ENCODE measurements at places on chromosomes 3 and 15.

DNA sequence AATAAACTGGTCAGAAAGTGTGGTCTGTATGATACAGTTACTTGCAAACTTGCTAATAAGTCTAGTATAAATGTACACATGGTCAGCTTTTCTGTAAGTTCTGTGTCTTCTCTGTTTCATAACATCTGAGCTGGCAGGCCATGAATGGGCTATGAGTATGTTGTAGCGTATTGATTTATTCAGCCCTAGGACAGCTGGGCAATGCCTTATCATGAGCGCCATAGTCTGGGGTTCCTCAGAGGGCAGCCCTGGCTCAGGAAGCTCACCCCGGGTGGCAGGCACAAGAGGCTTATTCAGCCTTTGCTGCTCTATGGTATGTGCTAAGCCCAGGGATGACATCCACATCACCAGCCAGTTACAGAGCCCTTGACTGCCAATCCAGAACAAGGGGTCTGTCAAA is 50.7 kb upstream of the CCR2 start:
- no peak for DNase-seq

GRCh38 chr15:39426552-39427532 is 154.0 kb upstream of the THBS1 start:
- DNase-seq: no peak

GRCh38 chr15:101497484-101498034 is 8.1 kb upstream of the PCSK6 start:
- peak; percentile 9 for DNase-seq

GRCh38 chr3:58495101-58495500 is 3.2 kb downstream of the KCTD6 start:
- DNase-seq: no peak

GRCh38 chr3:177361081-177361938 is 164.0 kb upstream of the TBL1XR1 start:
- no peak for DNase-seq

DNA sequence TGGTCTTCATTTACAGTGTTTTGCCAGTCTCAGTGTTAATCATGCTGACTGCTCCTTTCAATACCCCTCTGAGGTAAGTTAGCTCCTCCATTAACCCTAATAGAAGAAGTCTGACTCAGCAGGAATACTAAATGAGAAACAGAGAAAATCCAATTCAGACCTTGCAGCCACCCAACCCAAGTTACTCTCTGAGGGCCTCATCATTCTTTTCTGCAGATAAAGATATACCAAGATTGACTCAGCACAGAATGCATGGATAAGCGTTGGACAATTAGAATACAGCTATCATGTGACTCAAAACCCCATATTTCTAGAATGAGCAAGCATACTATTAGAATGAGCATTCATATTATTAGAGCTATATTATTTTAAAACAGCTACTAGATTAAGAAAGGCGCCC is 389.1 kb upstream of the SGO1 start:
- DNase-seq: no peak

DNA sequence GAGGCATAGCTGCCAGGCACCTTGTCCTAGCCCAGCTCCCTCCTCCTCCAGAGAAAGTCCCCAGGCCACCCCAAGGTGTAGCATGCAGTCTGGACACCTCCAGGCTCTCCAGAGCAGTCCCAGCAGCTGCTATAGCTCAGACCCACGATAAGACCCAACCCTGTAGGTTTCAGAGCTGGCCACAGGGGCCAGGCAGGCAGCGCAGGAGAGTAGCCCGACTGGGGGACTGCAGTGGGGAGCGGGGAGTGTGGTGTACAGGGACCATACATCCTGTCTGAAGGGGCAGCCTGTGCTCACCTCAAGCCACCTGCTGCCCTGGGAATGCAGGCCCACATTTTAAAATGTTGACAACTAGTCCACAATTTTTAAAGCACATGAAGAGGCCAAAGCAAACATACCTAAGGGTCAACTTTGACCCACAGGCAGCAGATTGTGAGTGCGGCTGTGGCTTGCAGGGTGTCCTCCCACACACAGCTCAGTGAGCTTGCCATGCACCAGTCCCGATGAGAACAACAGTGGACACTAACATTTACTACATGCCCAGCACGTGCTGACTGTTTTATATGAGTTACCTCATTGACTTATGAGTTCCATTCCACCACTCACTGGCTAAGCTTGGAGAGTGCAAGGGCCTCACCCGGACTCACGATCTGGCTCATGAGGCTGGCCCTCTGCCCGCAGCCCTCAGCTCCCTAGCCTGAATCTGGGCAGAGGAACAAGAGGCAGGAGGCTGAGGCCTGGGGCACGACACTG is 81.4 kb downstream of the DNAJB8 start:
- DNase-seq: peak; percentile 22

DNA sequence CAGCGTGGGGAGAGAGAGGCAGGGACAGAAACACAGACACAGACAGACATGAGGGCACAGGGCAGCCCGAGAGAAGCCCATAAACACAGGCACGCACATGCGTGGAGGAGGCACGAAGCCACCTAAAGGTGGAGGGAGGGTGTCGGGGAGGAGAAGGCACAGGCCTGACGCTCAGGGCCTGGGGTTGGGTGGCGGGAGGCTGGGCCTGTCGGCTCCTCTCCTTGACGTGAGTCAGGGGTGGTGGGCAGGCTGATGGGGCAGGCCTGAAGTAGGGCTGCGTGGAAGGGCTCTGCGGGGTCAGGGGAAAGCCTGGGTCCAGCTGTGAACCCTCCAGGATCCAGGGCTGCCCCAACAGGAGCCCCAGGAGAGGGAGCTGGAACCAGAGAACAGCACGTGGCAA is 74.2 kb downstream of the EPHB3 start:
- DNase-seq: no peak

DNA sequence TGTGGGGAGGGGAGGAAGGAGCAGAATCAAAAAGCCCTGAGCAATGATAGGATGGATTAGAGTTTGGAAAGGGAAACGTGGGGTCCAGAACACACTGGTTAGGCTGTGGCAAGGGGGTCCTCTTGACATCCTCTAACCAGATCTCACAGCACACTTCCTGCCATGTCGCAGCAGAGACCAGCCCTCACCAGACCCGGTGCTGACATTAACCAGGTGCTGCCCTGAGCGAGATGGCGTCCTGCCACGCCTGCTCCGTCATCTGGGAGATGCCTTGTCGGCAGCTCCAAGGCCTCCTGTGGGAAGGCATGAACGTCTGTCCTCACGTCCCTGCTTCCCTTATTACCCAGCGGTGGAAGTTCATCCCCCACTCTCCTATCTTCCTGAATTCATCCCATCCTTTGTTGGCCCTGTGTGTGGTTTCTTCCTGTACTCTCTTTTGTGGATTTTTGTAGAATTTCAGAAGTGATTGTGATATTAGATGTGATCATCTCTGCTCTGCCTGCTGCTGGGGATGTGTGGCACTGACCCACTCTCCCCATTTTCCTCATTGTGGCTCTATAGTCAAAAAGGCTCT is 29.4 kb upstream of the MYZAP start:
- no peak for DNase-seq

DNA sequence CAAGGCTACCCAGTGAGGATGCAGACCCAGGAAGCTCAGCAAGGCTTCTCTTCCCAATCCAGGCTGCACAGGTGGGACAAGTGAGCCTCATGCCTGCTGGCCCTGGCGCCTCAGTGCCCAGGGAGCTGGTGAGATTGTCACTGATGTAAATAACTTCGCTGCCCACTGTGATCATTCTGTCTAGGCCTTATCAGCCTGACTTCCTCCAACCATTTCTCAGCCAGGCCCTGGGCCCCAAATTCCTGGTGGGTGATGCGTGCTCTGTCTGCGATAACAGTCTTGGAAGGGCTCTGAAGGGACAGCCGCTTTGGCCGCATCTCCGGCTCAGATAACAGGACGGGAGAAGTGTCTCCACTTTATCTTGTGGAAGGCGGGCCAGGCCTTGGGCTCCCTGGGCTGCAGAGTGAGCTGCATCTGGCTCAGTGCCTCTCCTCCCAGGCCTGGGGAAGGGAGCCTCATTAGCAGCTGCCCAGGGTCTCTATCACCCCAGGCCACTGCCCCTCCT is 2.2 kb upstream of the FBLN2 start:
- no peak for DNase-seq

- no peak for DNase-seq
Observed at GRCh38 chr3:131036200-131036816, 9.6 kb downstream of the NEK11 start.

DNA sequence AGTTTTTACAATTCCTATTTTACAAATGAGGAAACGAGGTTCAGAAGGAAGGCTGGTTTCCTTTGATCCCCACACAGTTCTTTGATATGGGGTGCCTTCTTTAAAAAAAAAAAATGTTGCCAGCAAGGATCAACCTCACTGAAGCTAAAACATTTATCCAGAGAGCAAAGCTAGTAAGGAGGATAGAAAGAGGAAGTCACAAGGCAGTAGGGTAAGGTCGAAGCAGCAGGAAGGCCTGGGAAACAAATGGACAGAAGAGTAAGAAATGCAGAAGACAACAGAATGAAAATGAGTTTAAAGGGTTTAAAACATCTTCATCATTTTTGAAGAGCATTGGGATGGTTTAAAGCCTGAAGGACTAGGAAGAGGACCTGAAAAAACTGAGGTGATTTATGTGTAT is 30.6 kb upstream of the CP start:
- DNase-seq: no peak

DNA sequence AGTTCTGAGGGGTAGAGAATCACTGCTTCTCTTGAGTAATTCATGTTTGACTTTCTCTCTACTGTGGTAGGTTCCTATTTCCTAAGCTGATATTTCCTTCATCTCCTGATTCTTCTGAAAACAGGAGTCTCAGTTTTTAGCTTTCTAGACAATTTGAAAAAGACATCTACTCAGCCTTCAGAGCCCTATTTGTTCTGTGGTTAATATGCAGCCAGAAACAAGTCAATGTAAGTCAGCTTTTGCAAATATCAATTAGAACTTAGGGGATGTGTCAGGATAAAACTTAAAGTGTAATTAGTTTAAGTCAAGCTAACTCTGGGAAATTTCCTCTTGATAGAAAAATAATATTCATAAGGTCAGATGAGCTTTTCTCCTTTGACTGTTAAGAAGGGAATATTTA is 21.7 kb upstream of the HACD2 start:
- DNase-seq: no peak

GRCh38 chr3:53585049-53585448 is 90.6 kb downstream of the CACNA1D start:
- DNase-seq: no peak

GRCh38 chr3:36124118-36124796 is 256.0 kb upstream of the STAC start:
- no peak for DNase-seq

GRCh38 chr3:44722103-44722401 is 7.4 kb upstream of the ZNF501 start:
- no peak for DNase-seq

- DNase-seq: no peak
Observed at GRCh38 chr3:57298041-57298440, 5.6 kb upstream of the ASB14 start.

DNA sequence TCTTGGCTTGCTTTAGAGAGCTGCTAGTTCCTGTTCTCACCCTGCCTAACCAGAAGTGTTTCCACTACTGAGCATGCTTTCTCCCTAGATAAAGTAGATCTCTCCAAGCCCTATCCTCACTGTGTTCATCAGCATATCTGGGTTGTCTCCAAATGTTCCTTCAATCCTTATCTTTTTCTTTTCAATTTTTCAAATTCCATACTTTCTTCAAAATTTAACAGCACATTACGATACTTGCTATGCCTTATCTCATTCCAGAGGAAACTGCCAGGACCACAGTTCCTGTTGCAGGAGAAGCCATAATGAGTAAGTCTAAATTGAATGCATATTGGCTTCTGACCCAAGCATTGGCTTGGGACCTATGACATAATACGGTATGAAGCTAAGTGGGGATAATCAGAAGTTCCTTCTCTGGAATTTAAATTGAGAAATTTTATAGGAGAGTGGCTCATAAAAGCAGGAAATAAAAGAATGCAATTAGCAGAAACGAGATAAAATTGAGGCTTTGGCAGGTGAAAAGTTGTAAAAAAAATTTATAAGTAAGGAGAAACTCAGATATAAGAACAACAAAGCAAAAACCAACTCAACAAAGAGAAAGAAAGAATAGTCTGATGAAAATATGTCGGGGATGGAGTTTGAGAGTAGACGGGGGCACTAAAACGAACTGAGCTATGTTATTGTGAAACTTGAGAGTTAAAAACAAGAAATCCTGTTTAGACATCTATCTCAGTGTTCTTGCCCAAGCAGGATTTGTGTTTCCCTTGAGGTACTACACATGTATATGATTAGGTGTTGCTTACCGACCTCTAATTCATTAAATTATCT is 631.7 kb upstream of the CCDC54 start:
- DNase-seq: no peak

- no peak for DNase-seq
Observed at GRCh38 chr3:169215461-169216352, 447.8 kb downstream of the MECOM start.

DNA sequence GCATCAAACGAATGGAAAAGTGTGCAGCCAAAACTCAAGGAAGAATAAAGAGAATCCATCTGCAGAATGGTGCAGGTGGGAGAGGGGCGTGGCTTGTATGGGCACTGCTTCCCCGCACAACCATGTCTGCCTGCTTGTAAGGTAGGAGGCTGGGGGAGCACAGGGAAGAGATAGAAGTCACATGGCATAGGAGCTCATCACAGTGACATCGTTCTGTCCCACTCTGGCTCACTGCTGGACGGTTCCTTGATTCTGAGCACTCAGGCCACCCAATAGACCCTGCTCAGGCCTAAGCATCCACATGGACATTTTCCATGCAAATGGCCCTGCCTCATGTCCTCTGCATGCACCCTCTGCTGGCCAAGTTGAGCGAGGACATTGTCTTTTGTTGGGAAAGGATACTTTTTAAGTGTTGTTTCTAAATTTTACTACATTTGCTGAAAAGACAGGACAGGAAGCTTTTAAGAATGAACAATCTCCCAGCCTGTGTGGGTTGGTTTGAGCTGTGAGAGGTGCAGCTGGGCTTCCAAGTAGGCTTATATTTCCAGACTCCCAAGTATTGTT is 3.1 kb downstream of the MYLK start:
- DNase-seq: no peak

DNA sequence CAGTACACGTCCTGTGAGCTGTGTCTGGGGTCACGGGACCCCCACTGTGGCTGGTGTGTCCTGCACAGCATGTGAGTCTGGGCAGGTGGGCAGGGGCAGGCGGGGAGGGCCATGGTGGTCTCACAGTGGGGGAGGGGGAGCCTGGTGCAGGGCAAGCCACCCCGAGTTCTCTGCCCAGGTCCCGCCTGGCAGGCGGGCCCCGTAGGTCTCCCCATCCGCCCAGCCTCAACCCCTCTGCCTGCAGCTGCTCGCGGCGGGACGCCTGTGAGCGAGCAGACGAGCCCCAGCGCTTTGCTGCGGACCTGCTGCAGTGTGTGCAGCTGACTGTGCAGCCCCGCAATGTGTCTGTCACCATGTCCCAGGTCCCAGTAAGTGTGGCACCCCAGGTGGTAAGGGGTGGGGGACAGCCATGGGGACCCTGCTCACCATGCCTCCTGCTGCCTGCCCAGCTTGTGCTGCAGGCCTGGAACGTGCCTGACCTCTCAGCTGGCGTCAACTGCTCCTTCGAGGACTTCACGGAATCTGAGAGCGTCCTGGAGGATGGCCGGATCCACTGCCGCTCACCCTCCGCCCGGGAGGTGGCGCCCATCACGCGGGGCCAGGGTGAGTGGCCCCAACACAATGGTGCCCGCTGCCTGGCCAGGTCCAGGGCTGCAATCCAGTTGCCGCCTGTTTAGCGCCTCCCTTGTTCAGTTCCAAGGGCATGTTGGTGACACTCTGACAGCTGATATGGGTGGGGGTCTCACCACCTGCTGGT is 21.9 kb downstream of the PLXNA1 start:
- no peak for DNase-seq

GRCh38 chr15:64009798-64010261 is 36.5 kb downstream of the DAPK2 start:
- DNase-seq: no peak

- no peak for DNase-seq
Observed at GRCh38 chr3:13541691-13542090, 7.2 kb upstream of the FBLN2 start.

GRCh38 chr3:128232376-128233178 is 79.3 kb downstream of the EEFSEC start:
- DNase-seq: no peak

All from breast epithelium (tissue), 4 donors.